ENCODE measurements at places on chromosomes 7 and 10.

DNA sequence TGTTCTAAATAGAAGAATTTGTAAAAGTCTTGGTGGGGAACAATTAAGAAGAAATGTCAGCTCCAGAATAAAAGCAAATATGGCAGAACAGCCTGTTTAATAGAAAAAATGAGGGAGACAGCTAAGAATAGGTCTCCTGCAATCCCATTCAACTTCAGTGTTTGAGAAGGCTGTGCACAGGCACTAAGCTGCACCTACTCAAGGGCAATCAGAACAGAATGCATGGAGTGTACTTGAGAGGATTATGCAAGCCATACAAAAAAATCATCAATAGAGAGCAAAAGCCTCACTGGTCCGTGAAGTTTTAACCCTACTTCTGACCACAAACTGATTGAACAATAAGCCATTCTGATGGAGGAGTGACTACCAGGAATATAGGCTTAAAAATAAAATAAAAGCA, 690.7 kb upstream of the PCDH15 start:
- DNase-seq: no peak

- DNase-seq: no peak
Observed at GRCh38 chr10:89627830-89628229, 17.2 kb downstream of the PANK1 start.

GRCh38 chr10:112287844-112288243, 4.6 kb downstream of the TECTB start:
- no peak for DNase-seq

DNA sequence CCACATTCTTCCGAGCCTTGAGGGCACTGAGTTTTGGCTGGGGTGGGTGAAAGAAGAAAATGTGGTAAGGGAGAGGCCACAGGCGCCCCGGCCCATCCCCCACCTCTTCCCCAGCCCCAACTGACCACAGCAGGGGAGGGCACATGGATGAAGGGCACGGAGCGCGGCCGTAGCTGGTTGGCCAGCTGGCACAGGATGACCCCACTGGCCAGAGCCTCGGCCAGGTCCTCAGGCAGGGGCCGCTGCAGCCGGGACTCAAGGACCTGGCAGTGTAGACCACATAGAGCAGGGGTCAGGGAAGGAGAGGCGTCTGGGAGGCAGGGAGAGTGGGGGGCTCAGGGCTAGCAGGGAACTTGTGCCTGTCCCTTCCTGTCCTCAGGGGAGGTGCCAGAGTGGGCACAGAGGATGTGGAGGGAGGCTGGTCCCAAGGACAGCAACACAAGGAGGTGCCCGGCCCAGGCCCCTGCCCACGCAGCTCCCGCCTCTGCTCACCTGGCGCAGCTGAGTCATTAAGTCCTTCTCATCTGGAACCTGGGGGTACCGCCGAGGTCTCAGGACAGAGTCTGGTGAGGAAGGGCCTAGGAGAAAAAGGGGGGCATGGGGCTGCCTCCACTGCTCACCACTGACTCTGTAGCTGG, 2.2 kb upstream of the SAP25 start:
- no peak for DNase-seq

DNA sequence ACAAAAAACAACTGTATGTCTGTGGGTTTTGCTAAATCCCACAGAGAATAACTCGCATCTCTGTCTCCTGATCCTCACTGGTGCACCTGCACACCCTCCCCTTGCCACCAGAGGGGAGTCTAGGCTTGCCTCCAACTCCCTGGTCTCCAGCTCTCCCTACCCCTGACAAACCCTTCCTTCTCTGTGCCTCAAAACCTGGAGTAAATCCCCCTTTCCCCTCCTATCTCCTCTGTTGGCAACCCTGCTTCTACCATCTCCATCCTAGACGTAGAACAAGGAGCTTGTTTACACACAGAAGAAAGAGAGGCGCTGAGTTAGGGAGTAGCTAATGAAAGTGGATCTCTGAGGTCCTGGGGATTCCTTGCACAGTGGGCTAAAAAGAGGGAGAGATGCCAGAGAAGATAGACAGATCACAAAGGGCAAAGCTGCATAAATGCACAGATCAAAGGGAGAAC, 6.0 kb downstream of the MBLAC1 start:
- DNase-seq: peak; percentile 72

DNA sequence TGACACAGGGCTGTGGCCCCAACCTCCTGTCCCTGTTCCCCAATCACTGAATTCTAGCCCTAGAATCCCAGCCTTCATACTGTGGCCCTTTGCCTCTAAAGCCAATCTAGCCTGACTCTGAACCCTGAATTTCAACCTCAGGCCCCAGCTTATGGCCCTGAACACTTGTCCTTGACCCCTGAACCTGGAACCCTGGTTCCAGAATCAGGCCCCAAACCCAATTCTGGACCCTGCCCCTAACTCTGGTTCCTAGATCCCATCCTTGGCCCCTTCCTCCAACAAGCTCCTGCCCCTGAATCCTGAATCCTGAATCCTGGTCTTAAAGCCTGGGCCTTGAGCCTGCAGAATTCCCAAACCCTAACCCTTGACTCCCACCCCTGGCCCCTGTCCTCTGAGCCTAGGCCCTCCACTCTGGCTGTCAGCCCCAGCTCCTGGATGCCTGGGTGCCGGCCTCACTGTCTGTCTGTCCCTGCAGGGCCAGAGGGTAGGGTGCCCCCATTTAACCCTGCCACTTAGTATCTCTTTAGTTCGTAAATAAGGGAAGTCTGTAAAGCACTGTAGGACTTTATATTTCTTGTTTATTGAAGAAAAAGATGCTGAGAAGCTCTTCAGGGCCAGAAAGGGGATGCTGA, 1.3 kb downstream of the INPP5A start:
- DNase-seq: no peak

- DNase-seq: no peak
Observed at GRCh38 chr10:124944982-124945381, 3.1 kb downstream of the ZRANB1 start.

- no peak for DNase-seq
Observed at GRCh38 chr10:24219963-24220362, 11.0 kb downstream of the KIAA1217 start.

- DNase-seq: no peak
Observed at GRCh38 chr7:140525743-140526142, 46.4 kb upstream of the MKRN1 start.

DNA sequence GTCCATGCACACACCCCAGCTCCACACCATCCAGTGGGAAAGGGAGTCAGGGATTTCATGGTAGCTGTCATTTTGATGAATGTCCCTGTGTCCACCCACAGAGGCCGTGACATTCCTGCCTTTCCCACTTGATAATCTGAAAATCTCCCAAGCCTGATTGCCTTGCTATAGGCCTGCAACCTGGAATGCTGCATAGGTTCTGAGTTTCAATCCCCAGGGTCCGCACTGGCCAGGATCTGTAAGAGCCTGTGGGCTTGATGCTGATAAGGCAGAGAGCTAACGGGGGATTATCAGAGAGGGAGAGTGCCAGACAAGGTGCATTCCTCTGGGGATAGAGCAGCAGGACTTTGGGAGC, 57.5 kb downstream of the RBM20 start:
- no peak for DNase-seq

GRCh38 chr7:135181261-135181928, 10.9 kb upstream of the CYREN start:
- DNase-seq: no peak

- DNase-seq: peak; percentile 81
Observed at GRCh38 chr10:117175901-117176534, 21.3 kb upstream of the KCNK18 start.

Data from NCI-H1417 (cell line).